ENCODE measurements at places on chromosomes 6 and 20.

DNA sequence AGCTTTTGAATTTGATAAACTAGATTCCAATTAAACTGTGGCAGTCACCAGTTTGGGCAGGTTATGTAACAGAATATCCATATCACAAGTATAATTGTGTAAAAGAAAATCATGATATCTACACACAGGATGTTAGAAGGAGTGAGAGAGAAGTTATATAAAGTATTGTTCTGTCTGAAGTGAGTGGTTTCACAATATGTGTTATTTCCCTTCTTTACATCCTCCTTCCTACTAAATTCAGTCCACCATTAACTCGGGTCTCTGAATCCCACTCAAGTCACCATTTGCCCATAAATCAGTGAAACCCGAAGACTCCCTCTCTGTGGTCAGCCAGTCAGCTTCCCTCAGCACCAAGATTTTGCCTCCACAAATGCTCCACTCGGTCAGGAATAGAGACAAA, 796 bp downstream of the HLA-DQB1 start:
- DNase-seq: no peak

- DNase-seq: no peak
Observed at GRCh38 chr6:25280344-25281074, 1.3 kb downstream of the CARMIL1 start.

- no peak for DNase-seq
Observed at GRCh38 chr20:17161673-17162481, 65.0 kb upstream of the PCSK2 start.

DNA sequence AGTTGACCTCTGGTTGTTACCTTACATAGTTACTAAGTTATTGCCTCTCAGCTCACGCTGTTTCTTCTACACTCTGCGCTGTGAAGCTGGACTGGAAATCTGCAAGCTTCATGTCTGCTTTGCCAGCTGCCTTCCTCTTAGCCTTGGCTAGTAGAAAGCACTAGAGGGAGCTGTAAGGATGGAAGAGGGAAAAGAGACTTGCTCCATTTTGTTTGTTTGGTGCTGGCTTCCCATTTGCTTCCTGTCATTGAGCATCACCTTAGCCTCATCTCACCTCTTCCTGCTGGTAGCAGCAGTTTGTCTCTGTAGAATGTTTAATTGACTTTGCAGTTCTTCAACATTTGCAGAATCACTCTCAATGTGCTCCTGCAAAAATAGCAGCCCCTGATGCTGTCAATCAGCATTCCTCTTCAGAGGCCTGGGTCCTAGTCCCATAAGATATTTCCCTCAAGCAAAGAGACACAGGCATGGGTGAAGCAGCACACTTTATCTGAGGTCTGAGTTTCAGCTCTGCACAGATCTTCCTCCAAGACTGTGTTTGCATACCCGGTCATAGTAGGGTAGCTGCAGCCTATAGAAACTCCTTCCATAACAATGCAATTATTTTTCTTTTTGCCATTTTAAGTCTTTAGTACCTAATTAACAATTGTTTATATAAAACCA, 302.2 kb upstream of the EPHA7 start:
- DNase-seq: peak; percentile 64

GRCh38 chr20:24746351-24746685, 202.8 kb upstream of the CST7 start:
- DNase-seq: no peak

DNA sequence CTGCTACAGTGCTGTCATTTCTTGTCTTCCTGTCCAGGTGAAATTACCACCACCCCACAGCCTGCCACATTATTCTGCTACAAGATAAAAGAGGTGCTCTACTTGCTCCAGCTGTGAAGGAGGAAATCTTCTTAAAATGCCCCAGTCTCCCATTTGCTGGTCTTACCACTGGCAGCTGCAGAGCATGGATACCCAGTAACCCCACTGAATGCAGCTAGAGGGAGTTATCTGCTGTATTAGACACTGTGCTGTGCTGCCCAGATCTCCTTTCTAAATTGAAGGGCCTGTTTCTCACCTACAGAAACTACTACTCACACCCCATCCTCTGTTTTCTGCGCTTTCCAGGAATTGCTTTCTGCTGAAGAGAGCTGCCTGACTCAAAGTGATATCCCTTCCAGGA, 517.8 kb downstream of the PKHD1 start:
- no peak for DNase-seq

DNA sequence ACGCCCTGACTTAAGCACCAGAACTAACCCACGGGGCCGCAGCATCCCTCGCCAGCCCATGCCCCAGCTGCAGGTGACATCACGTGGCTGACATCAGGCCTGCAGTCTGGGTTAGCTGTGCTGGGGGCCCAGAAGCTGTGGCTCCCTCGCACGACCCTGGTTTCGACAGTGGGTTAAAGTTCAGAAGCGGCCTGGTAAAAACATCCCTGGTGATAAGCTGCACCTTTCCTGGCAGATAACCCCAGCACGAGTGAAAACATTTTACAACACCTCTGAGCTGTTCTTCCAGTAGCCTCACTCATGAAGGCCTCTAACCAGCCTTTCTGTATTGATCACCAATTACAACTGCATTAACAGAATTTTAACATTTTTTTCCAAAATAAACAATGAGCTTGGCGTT, 136.4 kb upstream of the RREB1 start:
- DNase-seq: no peak

- no peak for DNase-seq
Observed at GRCh38 chr20:5714261-5715041, 35.8 kb upstream of the SHLD1 start.

DNA sequence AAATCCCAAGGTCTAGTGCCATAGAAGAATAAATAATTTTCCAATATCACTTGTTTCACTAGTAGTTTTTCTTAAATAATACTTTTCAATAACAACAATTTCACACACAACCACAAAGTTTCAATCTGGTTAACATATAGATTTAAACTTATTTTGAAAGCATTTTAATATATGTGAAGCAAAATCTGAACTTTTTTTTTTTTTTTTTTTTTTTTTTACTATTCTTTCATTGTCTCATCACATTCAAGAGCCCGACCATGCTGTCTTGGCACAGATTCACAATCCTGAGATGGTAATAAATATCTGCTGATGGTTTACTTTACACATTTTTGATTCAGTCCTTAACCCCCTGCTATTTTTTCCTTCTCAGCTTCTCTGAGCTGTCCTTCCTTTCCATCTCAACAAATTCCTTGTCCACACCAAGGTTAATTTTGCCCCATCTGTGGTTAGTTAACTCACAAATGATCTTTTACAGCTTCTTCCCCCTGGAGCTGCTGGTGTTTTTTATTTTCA, 262.8 kb downstream of the TMEM242 start:
- DNase-seq: no peak

- DNase-seq: peak; percentile 12
Observed at GRCh38 chr20:14877301-14878028, 540.1 kb upstream of the FLRT3 start.

DNA sequence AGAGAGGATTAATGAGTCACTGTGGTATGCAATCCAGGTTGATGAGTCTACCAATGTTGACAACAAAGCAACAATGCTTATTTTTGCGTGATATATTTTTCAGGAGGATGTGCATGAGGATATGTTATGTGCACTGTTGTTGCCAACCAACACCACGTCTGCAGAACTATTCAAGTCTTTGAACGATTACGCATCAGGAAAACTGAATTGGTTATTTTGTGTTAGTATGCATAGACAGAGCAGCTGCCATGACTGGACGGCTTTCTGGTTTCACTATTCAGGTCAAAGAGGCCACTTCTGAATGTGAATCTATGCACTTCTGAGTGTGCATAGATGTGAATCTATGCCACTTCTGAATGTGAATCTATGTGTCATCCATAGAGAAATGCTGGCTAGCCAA, 134.0 kb upstream of the GRIK2 start:
- peak; percentile 2 for DNase-seq

DNA sequence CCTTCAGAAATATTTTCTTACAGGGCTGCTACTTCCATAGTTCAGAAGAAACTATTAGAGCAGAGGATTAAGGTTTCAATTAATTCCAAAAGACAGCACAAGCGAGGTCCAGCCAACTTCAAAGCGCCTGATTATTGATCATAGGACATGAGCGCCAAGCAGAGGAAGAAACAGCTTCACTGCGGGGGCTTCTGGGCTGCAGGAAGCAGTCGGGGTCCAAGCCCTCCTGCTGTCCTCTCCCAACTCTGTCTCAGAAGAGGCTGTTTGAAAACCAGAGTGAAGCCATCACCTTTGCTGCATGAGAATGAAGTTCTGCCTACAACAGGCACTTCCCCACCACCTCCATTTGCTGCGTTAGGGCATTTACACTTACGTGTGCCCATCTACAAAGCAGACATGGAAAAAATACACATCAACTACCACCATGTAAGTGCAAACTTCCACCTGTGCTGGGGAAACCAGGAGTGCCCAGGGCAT, 23.9 kb downstream of the SUMO4 start:
- no peak for DNase-seq

GRCh38 chr20:49872056-49872455, 43.3 kb downstream of the SPATA2 start:
- no peak for DNase-seq

GRCh38 chr6:139627091-139627490, 252.6 kb upstream of the CITED2 start:
- no peak for DNase-seq

DNA sequence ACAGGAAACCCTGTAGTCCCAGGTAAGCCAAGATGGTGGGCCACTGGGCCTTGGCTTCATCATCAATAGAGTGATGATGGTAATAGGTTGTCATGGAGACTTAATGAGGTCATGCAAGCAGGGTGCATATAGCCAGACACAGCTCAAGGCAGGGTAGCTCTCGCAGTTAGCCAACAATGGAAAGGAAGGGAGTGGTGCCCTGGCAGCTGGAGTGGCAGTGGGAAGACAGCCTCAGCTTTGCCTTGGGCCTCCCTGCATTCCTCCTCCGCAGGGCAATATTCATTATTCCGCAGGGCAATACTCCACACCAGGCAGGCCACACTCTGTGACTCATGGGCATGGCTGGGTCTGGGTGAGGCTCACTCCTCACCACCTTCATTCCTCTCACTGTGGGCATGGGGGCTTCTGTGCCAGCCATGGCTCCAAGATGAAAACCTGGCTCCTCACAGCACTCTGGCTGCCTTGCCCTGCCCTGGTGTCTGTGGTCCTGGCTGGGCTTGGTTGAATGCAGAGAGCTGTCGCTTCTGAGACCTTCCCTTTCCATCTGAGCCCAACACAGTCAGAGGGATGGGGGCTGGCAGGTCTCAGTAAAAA, 163.1 kb upstream of the PMEPA1 start:
- no peak for DNase-seq

DNA sequence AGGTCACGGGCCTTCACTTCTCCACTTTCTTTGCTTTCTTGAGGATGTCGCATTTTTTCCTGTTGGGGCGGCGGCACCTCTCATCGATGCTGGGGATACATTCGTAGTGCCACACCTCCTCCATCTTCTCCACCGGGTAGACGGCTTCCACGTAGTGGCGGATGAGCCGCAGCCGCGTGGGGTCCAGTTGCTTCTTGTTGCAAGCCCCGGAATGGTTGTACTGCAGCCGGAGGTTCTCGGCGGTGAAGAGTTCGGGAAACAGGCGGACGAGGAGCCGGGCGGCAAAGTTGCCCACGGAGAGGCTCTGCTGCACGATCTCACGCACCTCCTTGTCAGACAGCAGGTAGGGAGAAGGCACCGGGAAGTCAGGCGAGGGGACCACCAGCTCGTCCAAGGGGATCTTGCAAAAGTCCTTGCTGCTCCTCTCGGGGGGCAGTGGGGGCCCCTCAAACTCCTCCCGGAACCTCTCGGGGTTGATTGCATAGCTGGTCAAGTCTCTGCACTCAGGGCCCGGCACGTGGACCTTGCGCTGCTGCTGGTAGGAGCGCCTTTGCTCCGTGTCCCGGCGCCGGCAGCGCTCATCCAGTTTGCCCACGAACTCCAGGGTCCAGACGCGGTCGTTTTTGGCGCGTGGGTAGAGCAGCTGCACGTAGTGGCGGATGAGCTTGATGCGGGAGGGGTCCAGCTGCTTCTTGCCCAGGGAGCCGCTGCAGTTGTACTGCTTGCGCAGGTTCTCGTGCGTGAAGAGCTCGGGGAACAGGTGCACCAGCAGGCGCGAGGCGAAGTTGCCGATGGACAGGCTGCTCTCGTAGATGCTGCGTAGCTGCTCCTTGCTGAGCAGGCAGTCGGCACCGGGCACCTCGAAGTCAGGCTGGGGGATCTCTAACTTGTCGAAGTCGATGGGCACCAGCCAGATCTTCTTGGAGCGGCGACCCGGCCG, 41.0 kb downstream of the MTRES1 start:
- no peak for DNase-seq

DNA sequence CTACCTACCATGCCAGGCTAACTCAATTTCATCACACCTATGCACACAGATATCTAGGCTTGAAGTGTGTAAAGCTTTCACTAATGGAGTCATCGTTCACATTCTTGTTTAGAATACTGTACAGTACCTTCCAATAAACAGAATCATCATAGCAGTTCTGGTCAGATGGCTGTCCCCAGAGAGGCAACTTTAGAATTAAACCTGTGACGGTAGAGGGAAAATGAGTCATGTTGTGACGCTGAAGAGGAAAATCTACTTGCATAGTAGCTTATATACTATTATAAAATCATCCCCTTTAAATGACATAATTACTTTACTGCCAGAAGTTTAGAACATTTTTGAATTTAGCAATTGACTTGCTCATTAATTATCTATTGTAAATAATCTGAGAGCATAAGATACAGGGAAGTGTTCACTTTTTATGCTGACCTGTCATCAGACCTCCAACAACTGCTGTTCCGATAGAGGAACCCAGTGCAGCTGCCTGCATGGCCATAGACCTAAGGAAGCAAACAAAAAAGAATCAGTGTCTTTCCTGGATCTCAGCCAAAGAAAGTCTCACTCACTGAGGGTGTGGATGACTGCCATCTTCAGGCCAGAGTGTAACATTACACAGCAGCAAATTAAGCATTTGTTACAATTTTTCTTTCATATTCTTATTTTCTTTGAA, 29.8 kb downstream of the RHAG start:
- DNase-seq: peak; percentile 89

- DNase-seq: peak; percentile 99
Observed at GRCh38 chr6:126180585-126180984, 159.3 kb upstream of the CENPW start.

DNA sequence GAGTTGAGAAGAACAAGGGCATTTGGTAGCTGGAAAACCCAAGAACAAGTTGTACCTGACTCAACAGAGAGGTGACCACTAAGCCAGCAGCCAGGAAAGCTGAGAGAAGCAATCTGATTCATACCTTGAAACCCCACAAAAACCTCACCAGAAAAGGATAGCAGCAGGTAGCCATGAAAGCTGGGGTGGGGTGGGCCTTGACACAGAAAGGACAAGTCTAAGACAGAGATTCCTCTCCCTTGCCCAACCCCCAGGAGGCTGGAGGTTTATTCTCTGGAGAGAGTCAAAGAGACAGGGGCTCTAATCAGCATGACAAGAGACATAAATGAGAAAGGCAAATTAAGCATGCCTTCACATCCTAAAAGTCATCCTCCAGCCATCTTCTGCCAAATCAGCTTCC, 151.7 kb upstream of the DST start:
- DNase-seq: no peak

- no peak for DNase-seq
Observed at GRCh38 chr20:17357238-17357637, 130.4 kb downstream of the PCSK2 start.

GRCh38 chr20:10642856-10643559, 30.8 kb downstream of the JAG1 start:
- DNase-seq: no peak

GRCh38 chr6:162580619-162581018, 146.9 kb downstream of the PRKN start:
- no peak for DNase-seq

GRCh38 chr6:49849213-49849907, 17.0 kb downstream of the CRISP1 start:
- DNase-seq: peak; percentile 59
